ENCODE measurements at places on chromosomes 7 and 10.

GRCh38 chr10:130885021-130885655 lies 426.4 kb downstream of the TCERG1L start:
- DNase-seq = no peak

DNA sequence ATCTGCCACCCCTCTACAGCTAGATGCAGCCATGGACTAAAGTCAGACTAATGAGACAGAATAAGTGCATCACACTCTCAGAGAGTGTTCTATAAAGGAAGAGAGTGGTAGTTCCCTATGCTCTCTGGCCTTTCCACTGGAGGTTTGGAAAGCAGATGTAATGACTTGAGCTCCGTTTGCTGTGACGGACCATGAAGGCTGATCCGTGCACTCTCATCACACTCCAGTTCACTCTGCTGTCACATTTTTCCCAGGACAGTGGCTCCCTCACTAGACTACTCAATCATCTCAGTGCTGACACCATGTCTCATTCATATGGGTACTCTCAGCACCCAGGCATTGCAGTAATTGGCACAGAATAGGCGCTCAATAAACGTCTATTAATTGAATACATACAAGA lies 20.4 kb downstream of the TRDMT1 start:
- no peak for DNase-seq

DNA sequence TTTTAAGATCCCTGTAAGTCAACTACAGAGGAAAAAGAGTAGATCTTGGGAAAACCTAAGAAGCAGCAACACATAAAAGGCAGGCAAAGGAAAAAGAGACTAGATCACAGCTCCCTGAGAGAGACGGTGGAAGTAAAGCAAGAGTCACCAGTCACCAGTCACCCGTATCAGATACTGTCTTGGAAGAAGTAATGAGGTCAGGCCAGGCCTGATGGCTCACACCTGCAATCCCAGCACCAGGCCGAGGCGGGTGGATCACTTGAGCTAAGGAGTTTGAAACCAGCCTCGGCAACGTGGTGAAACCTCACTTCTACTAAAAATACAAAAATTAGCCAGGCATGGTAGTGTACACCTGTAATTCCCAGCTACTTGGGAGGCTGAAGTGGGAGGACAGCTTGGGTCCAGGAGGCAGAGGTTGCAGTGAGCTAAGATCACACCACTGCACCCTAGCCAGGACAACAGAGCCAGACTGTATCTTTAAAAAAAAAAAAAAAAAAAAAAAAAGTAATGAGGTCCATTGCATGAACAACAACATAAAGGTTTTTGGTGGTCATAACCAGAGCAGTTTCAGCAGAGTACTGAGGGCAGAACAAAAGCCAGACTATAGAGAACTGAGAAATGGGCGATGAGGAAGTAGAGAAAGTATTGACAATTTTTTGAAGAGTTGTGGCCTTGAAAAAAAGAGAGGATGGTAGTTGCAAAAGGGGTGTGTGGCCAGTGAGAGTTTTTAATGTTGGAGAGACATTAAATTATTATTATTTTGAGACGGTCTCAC lies 16.9 kb downstream of the ZNF713 start:
- DNase-seq = no peak

DNA sequence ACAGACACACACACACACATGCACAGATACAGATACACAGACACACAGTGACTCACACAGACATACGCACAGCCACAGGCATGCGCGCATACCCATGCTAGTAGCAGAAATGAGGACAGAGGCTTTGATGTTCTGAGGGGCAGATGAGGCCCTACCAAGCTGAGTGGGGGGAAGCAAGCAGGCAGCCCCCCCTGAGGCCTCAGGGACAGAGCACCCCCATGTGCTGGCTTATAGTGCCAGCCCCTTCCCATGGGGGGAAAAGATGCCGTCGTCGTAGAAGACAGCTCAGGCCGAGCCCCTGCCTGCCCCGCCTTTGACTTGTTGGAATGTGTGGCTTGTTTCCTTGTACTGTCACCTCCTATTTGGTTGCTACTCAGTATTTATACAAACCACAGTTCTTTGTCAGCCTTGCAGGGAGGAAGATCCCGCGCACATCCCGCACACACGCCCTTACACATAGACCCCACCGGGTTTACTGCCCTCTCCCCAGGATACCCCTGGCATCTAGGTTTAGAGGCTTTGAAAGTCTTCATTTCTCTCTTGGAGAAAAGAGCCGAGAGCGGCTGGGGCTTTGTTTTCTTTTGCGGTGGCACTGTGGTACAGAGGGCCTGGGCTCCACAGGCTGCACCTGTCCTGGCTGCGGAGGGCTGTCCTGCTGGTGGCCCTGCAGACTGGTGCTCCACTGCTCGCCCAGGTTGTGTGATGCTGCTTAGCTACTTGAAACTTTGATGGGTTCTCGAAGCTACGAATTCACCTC lies 112.5 kb downstream of the DOCK1 start:
- no peak for DNase-seq

GRCh38 chr10:129039406-129040370 lies 427.4 kb upstream of the MGMT start:
- no peak for DNase-seq

DNA sequence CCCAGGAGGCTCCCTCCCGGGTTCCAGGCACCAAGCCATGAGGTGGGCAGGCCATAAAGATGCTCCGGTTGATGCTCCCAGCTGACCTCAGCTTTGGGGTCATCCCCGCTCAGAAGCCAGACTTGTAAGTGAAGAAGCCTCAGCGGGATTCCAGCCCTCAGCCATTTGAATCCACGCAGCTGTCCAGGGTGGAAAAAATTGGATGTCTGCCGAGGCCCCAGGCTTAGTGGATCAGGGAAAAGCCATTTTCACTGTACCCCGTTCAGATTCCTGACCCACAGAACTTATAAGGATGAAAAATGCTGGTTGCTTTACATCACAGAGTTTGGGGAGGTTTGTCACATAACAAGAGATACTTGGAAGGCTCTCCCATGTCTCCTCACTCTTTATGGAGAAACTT lies 49.2 kb upstream of the CPN1 start:
- no peak for DNase-seq

DNA sequence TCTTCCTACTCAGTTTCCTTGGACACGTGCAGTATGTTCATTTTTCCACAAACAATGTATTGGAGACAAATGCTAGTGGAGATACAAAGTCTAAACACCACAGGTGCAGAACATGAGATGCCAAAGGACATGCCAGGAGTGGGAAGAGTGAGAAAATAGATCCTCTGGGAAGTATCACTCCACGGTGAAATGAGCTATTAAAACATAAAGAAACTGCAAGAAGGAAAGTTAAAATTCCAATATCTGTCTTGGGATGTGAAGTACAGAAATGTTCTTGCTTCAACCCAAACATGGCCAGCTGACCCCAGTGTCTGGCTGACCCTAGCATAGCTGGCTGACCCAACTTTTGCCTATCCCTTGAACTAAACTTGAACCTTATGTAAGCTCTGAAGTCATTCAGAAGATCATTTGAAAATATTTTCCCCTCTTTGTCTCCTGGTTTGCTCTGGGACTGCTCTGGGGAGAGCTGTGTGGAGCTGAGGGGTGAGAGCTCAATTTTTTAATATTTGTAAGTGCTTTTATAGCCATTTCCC lies 59.5 kb downstream of the FZD1 start:
- no peak for DNase-seq

GRCh38 chr7:149741629-149742028 lies 31.8 kb downstream of the ZNF467 start:
- DNase-seq = no peak

DNA sequence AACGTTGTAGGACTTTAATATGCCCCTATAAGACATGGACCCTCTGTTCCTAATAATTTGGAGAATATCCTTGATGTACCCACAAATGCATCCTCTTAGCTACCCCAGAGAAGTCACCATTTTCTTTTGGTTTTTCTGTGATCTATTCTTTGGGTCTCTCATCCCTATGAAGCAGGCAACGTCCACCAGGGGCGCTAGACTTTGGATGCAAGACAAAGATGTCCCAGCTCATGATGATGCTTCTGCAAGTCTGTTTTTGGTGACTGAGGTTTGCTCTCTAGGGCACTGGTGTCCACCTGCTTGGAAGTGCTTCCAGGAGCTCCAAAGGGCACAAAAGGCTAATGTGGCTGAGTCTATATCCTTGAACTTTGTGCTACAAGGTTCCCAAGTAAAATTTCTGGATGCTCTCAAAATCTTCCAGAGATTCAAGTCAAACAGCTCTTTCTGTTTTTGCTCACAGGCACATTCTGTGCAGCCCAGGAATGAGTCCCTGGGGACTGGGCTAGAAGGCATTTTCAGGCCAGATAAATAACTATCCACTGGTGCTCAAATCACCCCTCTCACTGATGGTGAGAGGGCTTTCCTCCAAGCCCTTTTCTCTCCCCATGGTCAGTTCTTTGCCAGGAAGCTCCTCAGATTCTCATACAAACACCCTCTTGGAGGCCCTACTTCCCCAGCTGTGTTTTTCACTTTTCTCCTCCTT lies 166.4 kb downstream of the C7orf25 start:
- peak; percentile 70 for DNase-seq

- no peak for DNase-seq
Measured at GRCh38 chr7:44766416-44766801, 17.8 kb downstream of the ZMIZ2 start.

DNA sequence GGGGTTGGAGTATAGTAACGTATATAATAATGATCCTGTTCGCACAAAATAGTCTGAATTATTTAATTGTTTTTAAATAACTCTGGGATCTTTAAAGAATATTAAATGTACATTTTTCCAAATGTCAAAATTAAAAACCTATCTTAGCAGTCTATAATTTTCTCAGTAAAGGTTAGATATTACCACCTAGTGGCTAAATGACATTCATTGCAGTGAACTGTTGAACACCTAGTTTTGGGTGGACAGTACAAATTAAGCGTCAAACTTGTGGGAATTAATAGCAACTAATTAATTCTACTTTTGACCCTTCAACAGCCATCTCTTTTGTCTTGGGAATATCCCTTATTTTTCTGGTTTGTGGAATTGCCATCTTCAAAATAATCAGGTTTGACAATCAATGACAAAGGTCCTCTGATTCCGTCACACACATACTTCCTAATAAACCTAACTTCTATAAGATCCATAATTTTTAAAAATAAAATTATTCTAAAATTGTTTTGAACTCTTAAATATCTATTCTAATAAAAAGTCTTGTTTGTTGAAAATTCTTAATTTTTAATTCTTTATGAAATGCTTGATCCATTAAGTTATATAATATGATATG lies 165.7 kb downstream of the SEMA3D start:
- no peak for DNase-seq

DNA sequence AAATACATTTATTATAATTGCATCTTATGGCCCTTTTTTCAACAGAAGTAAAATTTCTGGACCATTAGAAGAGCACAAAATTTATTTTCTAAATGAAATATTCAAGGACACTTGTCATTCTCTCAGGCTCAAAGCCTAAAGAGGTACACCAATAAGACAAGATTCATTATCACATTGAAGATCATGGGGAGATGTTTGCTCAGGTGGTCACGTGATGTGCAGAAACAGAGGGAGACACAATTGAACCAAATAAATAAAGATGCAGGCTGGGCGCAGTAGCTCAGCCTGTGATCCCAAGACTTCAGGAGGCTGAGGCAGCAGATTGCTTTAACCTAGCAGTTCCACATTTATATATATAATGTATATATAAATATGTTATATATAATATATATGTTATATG lies 53.2 kb upstream of the TMEM254 start:
- DNase-seq = no peak

DNA sequence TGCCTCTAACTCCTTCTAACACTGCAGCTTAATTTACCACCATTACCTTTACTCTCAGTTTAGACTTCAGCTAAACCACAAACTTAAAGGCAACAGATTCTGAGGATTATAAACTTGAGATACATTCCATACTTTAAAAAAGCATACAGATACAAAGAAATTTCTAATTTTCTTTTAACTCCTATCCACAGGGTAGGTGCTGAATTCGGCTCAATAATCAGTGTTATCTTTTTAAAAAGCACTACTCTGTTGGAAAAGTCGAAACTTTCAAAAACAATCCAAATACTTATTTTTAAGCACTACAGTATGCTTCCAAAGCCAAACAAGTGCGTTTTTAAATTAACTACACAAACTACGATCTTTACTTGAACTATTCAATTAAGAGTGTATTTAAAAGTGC lies 1.0 kb downstream of the SMNDC1 start:
- no peak for DNase-seq

DNA sequence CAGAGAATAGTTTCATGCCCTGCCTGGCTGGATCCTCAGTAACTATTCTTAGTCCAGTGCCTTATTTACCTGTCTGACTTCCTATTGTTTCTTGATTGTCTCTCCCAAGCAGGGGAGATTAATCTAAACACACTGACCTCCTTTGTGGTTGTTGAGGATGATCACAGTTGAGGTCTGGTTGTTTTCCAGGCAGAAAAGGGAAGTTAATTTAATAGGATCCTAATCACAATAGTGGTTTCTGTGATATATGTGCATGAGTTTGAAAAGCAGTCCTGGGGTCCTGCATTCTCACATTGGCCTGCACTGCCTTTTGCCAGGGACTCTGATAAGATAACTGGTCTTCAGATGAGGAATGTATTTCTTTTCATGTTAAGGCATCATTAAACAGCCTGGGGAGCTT lies 130.1 kb downstream of the SND1 start:
- peak; percentile 43 for DNase-seq

DNA sequence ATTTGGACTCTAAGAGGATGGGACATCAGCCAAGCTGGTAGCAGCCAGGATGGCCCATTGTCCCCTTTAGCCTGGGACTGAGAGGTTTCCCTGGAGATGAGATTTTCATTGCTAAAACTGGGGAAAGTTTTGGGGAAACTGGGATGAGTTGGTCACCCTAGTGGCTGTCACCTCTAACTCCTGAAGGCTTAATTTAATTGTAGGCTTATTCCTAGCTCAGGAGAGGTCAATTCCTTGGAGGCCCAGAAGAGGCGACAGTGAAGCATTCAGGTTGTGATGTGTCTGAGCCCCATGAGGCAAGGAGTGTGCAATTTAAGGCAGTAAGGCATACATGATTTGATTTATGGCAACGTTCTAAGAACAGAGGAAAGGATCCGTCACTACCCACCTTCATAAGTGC lies 24.9 kb upstream of the JAZF1 start:
- no peak for DNase-seq

DNA sequence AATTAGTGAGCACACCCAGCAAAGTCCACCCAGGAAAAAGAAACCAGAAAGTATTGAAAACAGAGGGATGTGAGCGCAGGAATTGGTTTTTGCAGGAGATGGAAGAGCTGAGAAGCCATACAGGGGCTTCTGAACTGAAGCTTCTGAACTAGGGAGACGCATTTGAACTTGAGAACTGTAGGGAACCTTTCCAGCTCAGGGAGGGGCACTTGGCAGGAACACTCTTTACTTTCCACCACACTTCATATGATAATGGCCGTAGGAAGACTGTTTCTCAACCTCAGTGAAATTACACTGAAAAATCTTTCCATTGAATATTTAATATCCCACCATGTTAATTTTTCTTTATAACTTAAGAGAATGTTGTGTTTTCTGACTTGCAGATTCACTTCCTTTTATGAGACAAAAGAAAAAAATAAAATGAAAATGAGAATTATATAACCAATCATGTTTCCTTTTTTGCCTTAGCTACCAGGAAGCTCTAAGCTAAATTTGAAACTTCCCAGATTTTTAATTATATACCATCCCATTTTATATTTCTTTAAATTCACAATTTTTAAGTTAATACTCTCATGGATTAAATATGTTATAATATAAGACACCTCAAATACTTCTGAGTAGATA lies 98.3 kb upstream of the TCF7L2 start:
- no peak for DNase-seq

- no peak for DNase-seq
Measured at GRCh38 chr10:71821909-71822763, 28.9 kb downstream of the PSAP start.
